Choroid plexus epithelial cell (primary cell): ENCODE measurements at places on chromosomes 6 and 20.

DNA sequence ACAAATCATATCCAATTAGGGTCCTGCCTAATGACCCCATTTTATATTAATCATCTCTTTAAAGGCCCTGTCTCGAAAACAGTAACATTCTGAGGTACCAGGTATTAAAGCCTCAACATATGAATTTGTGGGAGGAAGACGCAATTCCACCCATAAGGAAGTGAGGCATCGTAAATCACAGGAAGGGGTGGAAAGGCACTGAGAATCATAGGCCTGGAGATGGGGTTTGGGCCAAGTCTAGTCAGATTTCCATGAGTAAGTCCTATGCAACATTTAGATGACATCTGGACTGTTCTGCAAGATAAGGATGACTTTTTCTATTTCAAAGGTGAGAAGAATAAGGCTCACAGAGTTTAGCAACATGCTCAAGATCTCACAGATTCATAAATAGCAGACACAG, 534.0 kb downstream of the KHDRBS2 start:
- no peak for DNase-seq

- no peak for DNase-seq
Measured at GRCh38 chr6:128465368-128466343, 54.7 kb downstream of the PTPRK start.

GRCh38 chr6:77464495-77464867, 1.2 kb upstream of the HTR1B start:
- no peak for DNase-seq

GRCh38 chr6:2110504-2110903, 134.9 kb downstream of the GMDS start:
- peak; percentile 77 for DNase-seq

DNA sequence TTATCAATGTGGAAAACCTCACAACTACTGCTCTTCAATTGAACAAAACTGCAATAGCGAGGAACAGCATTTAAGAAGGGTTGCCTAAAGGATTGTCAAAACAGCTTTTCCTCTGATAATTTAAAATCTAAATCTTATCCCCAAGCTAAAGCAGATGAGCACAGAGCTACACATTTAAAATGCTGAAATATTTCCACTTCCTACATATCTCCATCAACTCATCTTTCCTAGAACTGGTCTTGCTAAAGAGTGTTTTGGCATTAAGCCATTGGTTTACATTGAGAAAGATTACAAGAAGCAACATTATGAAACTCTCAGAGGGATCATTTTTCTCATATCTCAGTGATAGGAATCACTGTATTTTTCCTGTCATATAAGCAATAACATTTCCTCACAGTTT, 3.6 kb downstream of the OR10C1 start:
- DNase-seq: peak; percentile 1

DNA sequence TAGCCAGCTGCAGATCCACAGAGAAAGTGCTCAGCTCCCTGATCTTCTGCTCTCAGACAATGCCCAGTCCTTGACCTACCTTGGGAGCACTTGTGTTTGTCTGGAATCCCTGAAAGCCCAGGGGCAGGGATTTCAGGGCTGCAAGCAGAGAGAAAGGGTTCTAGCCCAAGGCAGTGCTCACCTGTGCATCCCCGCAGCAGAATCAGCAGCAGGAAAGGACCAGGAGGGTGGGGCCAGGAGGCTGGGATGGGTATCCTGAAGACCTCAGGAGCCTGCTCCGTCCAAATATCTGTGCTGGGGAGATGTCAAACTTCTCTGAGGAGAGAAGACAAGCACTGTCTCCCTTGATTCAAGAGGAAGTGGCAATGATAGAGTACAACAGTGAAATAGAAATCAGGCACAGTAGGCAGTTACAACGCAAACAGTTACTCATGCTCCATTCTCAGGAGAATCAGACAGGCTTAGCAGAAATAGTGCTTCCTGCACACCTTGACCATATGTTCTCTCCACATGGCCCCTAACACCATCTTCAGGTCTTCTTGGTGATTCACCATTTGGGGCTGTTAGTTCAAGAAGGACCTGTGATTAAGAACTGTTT, 28.7 kb upstream of the SIRPG start:
- DNase-seq: no peak

DNA sequence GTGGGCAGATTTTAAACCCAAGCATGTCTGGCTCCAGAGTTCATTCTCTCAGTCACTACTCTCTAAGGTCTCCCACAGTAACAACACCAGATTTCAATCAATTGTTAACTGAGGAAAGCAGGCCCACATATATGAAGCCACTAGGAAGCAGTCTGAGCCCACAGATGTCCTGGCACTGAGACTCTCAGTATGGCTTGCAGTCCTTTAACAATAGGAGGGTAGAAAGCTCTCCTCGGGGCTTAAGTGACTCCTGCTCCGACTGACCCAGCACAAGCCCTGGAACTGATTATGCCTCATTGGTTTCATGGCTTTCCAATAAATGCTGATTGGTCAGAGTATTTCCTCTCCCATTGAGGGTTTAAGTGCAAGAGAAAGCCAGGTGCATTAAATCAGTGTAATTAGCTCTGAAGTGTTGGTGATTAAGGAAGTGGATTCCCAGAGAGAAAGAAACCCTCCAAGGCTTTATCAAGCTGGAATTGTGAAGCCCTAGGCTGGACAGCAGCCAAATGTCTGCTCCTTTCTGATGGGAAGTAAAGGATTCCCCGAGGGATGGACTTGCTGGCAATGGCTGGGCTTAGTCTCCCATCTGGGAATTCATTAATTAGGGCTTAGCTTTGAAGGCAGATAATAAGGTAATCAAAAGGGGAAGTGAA, 76.6 kb upstream of the PROKR2 start:
- DNase-seq: no peak

DNA sequence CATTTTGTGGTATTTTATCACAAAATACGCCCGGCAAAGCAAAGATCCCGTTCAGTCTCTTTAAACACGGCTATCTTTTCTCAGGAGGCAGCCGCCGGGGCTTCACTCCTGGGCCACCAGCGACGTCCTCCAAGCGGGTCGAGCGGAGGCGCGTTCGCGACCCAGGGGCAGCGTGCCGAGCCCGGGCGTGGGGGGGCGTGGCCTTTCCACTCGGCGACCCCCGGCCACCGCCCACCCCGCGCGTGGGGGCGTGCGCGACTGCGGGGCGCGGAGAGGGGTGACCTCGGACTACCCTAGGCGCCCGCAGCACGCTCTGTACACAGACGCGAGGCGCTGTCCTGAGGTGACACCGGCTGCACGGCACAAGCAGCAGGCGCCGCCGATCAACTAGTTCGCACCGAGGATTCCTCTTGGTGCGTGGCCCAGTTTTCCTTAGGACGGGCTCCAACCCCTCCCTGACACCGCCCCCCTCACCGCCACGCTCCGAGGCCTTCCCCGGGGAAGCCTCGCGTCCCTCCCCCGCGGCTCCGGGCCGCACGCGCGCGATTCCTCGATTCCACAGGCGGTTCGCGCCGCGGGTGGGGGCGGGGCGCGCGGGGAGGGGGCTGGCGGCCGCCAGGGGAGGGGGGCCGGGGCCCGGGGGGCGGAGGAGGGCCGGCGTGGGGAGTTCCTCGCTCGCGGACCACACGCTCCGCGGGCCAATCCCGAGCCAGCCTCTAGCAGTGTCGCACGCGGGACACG, 1.1 kb upstream of the JARID2 start:
- peak; percentile 61 for DNase-seq

- no peak for DNase-seq
Measured at GRCh38 chr20:3813848-3814581, 6.3 kb upstream of the AP5S1 start.

DNA sequence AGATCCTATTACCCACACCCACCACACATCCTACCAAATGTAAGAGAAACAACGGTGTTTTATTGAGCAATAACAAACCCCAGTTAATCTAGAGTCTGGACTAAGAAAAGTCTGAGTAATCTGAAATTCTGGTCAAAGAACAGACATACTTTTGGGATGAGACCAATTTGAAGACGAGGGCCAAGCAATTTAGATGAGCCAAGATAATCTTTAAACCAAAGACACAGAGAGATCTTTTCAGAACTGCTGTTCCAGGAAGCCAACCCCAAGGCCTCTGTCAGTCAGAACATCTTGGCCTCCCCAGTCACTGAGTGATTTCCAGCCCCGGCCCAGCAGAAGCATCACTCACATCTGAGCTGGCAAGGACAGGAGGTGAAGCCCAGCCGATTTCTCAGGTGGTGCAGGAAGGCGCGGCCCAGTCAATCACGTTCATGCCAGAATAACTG, 118.5 kb upstream of the SYNDIG1 start:
- peak; percentile 48 for DNase-seq

GRCh38 chr20:2967841-2968240, 75.6 kb upstream of the GNRH2 start:
- no peak for DNase-seq

DNA sequence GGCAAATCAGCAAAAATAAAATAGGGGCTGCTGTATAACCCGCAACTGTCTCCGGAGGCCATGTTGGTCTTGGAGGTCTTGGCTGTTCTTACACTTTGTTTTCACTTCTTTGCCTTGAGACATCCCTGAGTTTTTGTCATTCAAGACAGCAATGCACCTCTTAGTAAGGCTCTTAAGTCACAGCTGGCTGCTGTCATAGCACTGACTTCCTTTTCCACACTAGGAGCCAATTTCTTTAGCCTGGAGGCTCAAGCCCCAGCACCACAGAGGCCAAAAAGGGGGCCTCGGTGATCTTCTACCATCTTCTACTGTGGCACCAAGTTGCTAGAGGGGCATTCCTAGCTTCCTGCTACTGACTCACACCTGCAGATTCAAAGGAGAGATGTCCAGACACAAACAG, 536.3 kb downstream of the CDH26 start:
- DNase-seq: no peak

GRCh38 chr6:127855542-127856159, 45.2 kb downstream of the THEMIS start:
- peak; percentile 76 for DNase-seq

DNA sequence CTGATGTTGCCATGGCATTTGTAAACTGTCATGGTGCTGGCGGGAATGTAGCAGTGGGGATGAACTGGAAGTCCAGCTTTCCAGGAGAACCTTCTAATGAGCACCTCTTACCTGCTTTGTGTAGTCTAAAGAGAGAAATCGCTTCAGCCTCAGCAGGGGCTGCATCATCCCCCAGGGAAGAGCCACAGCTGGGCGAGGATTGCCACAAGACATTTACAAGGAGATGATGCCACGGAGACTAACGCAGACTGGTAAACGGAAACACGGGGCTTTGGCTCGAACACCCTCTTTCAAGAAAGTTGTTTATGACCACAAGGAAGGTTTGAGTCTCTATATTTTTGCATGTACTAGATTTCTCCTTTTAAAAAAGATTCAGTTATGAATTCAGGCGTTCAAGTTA, 72.9 kb downstream of the CDH26 start:
- no peak for DNase-seq

DNA sequence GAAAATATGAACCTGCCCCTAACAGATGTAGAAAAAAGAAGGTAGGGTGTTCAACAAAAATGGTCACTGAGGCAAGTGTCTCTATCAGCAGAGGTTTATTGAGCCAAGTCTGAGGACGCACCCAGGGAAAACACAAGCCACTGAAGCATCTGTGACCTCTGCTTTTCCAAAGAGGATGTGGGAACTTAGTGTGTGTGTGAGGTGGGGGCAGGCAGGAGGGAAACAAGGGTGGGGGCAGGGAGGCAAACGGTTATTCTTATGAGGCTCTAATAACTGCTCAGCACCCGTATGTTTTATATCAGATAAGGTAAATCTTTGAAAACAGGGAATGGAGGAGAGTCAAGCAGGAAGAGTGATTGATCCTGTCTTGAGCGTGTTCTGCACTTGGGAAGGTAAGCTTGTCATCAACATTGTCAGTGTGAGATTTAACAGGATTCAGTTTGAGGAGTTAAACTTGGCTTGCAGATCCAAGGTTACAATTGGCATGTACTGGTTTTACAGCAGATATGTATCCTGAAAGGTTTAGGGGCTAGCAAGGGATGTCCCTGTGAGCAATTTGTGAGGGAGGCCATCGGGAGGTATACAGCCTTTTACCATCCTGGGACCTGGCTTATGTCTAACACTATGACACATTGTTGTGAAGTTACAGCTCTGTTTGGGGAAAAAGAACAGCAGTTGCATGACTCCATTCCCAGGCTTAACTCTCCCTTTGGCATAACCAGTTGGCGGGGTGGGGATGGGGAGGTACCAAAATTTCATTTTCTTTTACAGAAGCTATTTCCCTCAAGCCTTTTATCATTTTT, 33.7 kb downstream of the NINL start:
- no peak for DNase-seq

DNA sequence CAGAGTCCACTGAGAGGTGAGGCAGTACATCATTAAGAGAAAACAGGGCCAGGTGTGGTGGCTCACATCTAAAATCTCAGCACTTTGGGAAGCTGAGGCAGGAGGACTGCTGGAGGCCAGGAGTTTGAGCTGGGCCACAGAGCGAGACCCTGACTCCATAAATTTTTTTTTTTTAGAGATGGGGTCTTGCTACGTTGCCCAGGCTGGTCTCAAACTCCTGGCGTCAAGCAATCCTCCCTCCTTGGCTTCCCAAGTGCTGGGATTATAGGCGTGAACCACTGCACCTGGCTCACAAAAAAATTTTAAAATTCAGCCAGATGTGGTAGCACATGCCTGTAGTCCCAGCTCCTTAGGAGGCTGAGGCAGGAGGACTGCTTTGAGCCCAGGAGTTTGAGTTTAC, 17.3 kb downstream of the PPIL1 start:
- DNase-seq: no peak

- peak; percentile 35 for DNase-seq
Measured at GRCh38 chr6:71420095-71420692, 131.6 kb downstream of the OGFRL1 start.

- peak; percentile 51 for DNase-seq
Measured at GRCh38 chr6:31180500-31180899, 10.0 kb upstream of the POU5F1 start.

DNA sequence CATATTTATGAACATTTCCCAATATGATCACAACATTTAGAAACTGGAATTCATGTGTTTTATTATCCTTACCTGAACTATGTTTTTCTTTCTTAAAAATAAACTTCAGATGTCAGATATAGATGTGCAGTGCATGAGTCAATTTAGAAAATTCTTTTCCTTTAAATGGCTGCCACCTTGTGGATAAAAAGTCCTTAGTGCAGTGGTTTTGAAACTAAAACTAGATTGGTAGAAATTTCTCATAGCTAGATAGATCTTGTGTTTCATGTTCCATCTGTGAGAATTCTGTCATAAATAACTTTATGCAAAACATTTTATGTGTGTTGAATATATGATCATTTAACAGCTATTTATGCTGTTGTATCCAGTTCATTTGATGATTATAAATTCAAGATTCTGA, 134.9 kb downstream of the KLHL32 start:
- DNase-seq: peak; percentile 69

DNA sequence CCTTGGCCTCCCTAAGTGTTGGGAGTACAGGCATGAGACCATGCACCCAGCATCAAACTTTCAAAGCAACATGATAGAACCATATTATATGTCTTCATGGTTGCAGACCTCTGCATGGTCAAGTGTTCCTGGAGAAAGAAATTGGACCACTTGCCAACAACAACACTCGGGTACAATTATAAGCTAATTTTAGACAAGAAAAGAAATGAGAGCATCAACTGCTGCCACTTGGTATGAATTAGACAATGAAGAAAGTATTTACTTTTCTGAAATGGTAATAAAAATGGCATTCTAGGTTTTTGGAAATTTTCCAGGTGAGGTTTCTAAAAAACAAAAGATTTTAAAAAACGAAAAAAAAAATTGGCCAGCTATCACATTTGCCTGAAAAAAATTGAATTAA, 7.7 kb upstream of the PM20D2 start:
- DNase-seq: no peak
